Central memory CD4-positive, alpha-beta T cell (primary cell): ENCODE measurements at places on chromosomes 4 and X.
A peak's percentile ranks its signal among the peaks of the same experiment; 100 is the strongest.

DNA sequence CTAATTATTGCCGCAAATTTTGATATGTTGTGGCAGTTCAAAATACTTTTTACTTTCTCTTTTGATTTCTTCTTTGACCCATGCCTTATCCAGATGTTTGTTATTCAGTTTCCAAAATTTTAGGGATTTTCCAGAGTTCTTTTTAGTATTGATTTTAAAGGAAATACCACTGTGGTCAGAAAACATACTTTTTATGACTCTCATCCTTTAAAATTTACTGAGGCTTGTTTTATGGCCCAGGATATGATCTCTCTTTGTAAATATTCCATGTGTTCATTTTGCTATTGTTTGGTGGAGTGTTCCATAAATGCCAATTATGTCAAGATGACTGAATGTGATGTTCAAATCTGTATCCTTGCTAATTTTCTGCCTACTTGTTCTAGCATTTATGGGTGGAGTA, 272.3 kb upstream of the DIPK2B start:
- no peak for DNase-seq

- DNase-seq, result no peak
Observed at GRCh38 chr4:152708361-152708760, 28.6 kb upstream of the TMEM154 start.

DNA sequence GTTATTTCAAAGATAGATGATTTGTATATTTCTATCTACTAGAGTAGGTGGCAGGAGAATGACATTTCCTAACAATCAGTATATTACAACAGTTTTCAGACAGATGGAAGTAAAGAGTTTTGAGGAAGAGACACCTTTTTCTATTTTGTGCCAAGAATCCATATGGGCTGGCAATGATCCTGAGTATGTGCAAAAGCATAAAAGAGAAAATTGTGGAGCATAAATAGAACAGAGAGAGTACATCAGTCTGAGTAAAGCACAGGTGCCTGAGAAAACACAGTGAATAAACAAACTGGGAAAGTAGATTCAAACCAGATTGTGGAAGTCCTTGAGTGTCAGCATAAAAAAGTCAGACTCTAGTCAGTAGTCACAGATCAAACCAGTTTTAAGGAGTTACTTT, 96.8 kb upstream of the WDR44 start:
- DNase-seq, result no peak

DNA sequence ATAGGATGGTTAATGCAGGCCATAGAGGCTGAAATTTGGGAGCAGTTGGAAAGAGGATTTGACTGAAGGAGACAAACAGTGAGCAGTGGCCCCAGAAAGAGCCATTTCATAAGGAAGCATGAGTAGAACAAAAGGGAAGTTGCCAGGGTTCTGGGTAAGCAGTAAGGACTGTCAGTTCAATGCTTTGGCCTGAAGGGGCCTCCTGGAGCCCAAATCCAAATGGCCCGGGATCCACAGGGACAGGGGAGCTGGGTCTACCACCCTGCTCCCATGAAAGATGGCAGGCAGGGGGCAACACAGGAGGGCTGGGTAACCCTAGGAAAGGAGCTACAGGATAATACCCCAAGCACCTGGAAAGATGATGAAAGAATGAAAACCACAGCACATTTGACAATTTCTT, 4.1 kb upstream of the INTS6L start:
- no peak for DNase-seq

GRCh38 chrX:49029876-49030275, 13.3 kb downstream of the TFE3 start:
- no peak for DNase-seq

GRCh38 chrX:48785186-48785539, 1.2 kb upstream of the GATA1 start:
- no peak for DNase-seq

GRCh38 chr4:100516225-100516624, 1.6 kb downstream of the EMCN start:
- no peak for DNase-seq

GRCh38 chrX:71671043-71671780, 3.9 kb downstream of the LOC101059915 start:
- DNase-seq, result no peak

GRCh38 chrX:117996918-117997480, 119.6 kb downstream of the KLHL13 start:
- DNase-seq, result no peak

DNA sequence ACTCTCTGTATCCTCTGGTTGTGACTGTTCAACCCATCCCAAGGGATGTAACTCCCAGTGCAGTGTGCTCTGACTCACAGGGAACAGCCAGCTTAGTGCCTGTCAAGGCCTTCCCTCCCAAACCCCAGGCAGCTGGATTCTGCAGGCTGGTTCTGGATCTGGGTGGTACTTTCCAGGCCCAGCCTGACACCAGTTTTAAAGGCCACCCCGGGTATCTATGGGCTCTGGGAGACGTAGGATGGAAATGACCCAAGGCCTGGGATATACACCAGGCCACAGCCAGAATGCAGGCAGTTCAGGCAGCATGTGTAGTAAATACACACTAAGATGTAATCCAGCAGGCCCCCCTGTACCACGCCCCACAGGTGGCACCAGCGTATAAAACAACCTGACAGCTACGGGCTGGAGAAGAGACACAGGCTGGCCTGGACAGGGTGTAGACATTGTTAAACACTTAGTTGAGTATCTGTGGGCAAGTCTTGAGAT, 64.2 kb downstream of the SPINK2 start:
- no peak for DNase-seq

DNA sequence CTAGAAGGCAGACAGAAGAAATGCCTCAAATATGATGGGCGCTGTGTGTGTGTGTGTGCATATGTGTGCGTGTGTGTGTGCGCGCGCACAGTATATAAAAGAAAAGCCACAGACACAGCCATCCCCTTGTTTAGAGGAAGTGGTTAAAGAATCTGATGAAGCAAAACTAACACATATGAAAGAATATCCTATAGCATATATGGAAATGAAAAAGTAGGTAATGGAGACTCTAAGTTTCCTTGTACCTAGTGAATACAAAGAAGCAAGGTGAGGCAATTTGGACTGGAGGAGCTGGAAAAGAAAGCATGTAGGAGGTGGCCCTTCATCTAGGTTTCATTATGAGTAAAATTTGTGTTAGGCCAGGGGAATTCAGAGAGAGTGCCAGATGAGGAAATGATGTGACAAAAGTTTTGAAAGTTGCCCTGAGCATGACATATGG, 58.6 kb upstream of the MCF2 start:
- peak; percentile 48 for DNase-seq

DNA sequence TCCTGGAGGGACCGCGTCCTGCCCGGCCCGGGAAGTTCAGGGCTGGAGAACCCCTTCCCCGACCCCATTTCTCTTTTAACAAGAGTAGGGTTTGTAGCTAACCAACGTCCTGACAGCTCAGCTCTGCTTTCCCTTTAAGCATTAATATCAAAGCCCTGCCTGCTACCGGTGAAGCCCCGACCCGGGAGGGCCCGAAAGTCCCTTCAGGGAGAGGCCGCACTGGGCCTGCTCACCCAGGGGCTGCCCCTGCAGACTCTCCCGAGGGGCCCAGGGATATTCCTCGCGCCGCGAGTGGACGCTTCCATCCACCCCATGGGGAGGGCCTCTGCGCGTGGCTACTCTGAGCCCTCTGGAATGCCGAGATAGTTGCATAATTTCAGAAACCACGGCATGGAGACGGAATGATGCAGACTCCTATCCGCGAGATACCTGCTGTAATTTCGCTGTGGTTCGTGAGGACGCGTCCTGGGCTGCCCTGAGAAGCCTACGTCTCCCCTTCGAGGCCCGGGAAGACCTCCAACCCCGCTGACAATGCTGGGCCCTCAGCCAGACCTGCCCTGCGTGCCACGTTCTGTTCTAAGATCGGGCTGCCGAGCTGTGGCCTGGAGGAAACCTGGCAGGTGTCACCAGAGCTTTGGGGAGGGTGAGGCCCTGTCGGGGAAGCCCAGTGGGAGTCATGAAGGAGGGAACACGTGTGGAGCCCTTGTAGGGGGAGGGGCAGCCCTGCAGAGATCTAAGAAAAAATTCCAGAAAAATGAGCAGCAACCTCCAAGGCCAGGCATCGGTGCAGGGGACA, 999 bp upstream of the CTBP1 start:
- DNase-seq, result peak; percentile 58

DNA sequence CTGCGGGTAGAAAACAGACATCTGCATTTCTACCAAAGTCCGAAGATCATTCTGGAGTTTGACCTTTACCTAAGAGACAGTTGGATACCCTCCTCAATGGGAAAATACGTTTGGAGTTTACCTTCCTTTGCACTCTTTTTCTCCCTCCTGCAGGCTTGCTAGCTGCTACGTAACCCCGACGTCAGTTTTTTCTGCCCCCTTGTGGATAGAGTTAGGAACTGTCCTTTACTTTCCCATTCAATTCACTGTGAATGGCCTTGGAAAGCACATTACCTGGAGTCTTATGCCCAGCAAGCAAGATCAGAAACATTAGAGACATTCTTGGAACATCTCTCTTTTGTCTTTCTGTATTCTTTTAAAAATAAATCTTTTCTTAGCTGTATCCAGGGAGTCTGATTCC, 250.7 kb downstream of the NAP1L3 start:
- peak; percentile 3 for DNase-seq

DNA sequence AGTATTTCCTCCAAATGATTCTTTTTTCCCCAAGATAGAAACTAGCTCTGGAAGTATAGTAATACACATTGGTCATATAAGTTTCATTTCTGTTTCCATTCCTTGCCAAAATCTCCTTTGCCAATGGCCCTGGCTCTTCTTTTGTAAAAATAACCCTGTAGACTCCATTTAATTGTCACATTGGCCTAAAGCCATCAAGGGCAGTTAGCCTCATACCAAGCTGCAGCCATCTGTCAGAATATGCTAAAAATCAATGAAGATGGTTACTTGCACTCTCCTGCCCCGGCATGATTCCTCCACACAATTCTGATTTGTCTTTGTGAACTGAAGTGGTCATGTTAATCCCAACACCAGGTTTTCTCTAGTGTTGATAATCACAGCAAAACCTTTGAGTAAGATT, 380.5 kb downstream of the SH2D1A start:
- no peak for DNase-seq

DNA sequence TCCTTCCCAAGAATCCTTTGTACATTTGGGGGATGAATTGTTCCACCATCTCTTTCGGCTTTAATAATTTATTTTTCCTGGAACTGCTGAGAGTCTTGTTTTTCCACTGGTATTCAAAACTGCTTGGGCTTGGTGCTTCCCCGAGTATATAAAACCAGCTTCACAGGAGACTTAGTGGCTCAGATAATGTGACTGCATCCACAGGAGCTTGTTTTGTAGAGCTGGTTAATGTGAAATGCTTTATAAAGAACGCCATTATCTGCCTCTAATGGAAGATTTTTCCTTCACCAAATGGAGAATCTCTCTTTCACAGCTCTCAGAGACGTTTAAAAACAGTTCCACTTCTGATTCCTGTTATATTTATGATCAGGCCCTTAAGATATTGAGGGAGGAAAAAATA, 935.5 kb downstream of the RAB28 start:
- no peak for DNase-seq

DNA sequence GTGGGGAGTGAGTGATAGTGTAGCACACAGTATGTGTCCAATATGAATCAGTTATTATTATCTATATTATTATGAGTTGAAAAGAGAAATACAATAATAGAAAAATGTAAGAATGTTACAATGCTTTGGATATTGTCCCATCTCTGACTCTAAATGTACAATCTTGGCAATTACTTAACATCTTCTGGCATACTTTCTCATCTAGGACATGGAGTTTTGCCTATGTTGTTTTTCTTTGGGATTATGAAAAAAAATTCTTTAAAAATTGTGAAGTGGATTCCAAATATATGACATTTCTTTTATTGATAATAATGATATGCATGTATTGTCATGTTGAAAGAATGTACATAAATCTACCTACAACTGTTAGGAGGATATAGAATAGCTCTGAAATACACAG, 84.1 kb downstream of the TBCK start:
- no peak for DNase-seq

DNA sequence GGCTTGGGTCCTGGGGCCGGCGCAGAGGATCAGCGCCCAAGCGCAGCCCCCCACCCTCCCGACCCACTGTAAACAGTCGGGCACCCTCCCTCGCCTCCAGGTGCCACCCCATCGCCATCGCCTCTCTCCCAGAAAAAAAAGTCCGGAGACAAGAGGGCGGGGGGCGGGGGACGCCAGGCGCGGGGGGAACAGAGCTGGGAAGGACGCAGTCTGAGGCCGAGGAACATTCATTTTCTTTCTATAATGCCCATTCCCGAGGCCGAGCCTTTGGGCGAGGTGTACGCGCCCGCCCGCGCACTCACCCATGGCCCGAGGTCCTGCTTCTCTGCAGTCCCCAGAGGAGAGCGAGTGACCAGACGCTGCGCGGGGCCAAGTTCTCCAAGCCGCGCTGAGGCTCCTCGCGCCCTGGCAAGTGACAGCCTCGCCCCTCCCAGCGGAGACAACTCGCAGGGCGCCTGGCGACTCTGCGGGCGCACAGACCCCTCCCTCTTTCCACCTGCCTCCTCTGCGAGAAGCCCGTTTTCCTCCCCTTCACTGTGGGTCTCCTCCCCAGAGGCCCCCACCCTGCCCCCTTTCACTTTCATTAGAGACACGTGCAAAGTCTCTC, 63.5 kb upstream of the WDR17 start:
- DNase-seq, result no peak

GRCh38 chr4:108427946-108428485, 192.4 kb upstream of the RPL34 start:
- DNase-seq, result no peak

DNA sequence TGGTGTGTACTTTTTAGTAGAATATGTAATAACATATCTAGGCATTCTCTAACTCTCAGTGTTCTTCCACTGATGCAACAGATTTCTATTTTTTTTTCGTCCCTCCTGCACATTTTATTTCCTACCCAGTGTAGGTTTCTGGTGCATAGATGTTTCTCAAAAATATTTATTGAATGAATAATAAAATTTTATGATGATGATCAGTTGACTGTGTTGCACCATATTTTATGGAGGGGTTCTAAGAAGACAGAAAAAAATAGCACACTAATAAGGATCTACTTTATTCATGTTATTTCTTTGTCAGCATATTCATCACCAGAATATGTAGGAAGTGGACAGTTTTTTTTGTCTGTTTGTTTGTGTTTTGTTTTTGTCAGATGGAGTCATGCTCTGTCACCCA, 2529.3 kb downstream of the ARAP2 start:
- no peak for DNase-seq

GRCh38 chr4:87058356-87059073, 123.7 kb downstream of the AFF1 start:
- no peak for DNase-seq

DNA sequence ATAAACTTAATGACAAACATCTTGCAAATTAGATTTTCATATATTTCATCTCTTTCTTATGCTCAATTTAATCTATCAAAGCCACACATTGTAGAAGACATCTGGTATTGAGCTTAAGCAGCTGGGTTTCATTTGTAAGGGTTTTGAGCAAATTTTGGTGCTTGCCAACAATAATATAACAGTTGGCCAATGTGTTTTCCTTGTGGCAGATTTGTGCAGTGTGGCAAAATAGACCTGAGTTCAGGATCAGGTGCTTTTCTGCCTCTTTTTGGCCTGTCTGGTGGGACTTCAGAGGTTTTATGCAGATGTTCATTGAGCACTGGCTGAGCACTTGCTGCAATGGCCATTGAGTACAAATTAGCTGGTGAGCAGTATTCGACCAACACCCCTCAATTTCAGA, 301.9 kb downstream of the BMPR1B start:
- DNase-seq, result no peak

- DNase-seq, result no peak
Observed at GRCh38 chr4:80926446-80926845, 104.1 kb upstream of the BMP3 start.
